ENCODE measurements at places on chromosomes 6 and 20. TPM values are rescaled to one million over a fixed set of nuclear protein-coding genes. Genes with fewer than 3 reads are reported as not detected.

The CNR1 gene
- 21.7 TPM for total RNA-seq

The RBPJL gene
- not detected for total RNA-seq

The FOXS1 gene
- total RNA-seq = 2.8 TPM

The BPIFB3 gene
- total RNA-seq = not detected

The DOK5 gene
- total RNA-seq = 6.1 TPM

GRCh38 chr6:107540465-107540857 lies 50.5 kb downstream of the SOBP start:
- no peak for DNase-seq

DNA sequence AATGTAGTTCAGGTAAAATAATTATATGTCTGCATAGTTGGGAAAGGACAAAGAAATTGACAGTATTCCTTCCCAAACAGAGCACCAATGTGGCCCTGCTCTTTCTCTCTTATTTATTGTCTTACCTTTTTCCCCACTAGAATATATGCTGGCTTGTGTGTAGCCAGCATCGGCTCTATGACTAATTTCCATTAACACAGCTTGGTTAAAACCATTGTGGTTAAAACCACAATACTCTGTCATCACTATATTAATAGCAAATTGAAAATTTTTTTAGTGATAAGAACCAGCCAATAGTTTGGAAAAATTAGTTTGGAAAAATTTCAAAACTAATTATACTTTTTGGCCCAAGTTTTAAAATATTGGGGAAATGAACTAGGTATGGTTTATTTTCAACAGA lies 535.1 kb downstream of the UTRN start:
- DNase-seq = no peak

DNA sequence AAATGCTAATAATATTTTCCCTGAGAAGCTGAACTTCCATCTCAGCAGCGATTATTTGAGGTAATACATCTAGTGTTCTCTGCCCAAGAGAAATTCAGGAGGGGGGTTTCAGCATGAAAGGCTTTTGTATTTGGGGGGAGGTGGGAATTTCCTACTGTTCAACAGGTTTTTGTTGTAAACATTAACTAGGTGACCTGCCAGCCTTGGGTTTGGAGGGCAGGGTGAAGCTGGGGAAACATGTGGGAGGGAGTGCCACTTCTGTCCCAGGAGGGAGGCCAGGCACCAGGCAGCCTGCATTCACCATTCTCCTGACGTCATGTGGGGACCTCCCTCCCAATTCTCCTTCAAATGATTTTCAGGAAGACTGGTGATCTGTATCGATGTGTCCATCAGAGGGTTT lies 37.7 kb upstream of the PKHD1 start:
- DNase-seq = no peak

GRCh38 chr6:23174781-23175361 lies 605.5 kb downstream of the HDGFL1 start:
- DNase-seq = no peak

- DNase-seq = no peak
These were observed 949 bp downstream of the KIFC1 start for GRCh38 chr6:33392595-33392948.

Measured in posterior vena cava (tissue), 2 donors.